ENCODE measurements at places on chromosomes 16 and 17.

- DNase-seq, result no peak
Observed at GRCh38 chr17:79927688-79928501, 88.7 kb upstream of the CBX4 start.

GRCh38 chr16:85523602-85524364, 89.3 kb upstream of the GSE1 start:
- DNase-seq, result no peak

DNA sequence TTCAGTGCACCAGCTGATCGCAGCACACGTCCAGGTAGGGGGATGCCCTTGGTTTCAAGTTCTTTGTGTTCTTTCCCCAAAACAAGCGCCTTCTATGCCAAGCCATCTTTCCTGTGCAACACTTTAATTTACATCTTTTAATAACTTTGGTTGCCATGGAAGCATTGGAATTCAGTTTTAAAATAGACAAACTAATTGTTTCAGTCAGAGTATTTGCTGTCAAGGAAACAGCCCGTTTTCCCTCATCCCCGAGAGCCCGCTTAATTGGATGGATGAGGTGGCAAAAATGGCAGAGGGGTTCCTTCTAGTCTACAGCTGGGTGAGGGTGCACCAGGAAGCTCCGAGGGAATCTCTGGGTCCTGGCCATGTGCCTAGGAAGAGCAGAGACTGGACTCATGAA, 793.7 kb upstream of the EEF2KMT start:
- no peak for DNase-seq

DNA sequence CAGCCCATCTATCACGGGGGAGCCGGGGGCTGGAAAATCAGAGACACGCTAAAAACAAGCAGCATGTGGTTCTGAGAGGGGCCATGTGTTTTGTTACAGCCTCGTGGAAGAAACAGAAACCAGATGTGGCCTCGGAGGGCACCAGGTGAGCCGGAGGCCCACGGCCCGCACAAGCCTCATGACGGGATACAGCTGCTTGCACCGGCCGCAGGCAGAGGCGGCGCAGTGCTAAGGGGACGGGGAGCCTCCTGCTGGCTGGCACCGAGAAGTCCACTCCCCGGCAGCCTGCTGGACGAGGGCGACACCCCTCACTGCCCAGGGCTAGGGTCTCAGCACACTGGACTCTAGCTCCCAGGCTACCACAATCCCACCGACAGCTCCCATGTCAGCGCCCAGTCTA, 19.2 kb downstream of the NDUFAF8 start:
- DNase-seq, result no peak

- DNase-seq, result no peak
Observed at GRCh38 chr17:29112771-29113295, 67.4 kb downstream of the MYO18A start.

- DNase-seq, result no peak
Observed at GRCh38 chr17:80817861-80818260, 173.8 kb upstream of the CHMP6 start.

- DNase-seq, result no peak
Observed at GRCh38 chr17:82767041-82767754, 15.3 kb downstream of the TBCD start.

DNA sequence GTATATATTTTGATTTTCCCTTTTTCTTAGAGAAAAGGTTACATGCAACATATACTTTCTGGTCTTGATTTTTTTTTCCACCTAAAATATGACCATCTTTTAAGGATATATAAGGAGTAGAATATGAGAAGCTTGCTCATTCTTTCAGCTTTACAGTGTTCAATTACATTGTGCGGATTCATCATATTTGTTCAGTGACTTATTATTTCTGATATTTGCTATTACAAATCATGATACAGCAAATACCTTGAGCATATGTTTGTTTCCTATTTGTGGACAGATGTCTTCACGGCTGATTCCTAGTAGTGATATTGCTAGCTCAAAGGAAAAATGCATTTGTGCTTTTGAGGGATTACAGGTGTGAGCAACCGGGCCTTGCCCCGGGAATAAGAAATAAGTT, 18.1 kb downstream of the KATNIP start:
- DNase-seq, result no peak

- no peak for DNase-seq
Observed at GRCh38 chr17:40279402-40279801, 8.3 kb upstream of the CDC6 start.

DNA sequence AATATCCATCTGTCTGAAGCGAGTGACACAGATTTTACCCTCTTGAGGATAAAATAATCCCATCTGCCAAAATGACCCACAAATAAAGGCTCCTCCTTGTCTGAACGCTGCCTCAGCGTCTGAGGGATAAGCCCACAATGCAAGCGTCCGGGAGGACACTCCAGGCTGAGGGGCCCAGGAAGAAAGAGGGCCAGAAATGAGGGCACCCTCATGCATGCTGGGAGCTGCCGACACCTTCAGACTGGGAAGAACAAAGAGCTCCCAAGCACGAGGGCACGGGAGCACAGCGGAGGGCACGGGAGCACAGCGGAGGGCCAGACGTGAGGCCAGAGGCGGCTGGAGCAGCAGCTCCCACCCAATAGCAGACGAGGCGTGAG, 126.9 kb downstream of the ZNF778 start:
- DNase-seq, result no peak

- DNase-seq, result no peak
Observed at GRCh38 chr17:40460968-40461731, 17.9 kb downstream of the IGFBP4 start.

- DNase-seq, result no peak
Observed at GRCh38 chr16:81604960-81605383, 160.4 kb downstream of the CMIP start.

DNA sequence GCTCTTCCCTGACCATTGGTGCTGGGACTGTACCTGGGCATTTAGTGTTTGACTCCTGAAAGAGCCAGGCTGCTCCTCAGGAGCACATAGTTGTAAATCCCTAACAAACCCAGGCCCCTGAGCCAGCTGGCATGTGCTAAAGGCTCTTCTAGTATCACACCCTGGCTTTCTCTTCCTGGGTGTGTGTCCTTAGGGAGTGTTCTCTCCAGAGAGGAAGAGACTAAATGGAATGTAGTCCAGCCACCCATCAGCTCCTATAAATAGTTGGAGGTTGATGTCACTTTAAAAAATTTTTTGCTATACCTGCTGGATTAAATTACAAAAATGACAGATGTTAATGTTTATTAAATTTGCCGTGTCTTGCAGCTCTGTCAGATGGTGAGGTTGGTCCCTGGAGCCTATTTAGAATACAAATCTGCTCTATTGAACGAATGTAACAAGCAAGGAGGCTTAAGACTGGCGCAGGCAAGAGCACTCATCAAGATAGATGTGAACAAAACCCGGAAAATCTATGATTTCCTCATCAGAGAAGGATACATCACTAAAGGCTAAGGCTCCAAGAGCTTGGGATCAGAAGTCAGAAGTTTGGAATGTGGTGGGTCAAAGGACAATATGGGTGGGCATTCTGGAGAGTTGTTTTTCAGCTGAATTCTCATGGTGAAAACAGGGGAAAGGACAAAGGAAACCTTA, 13.1 kb upstream of the DUSP14 start:
- no peak for DNase-seq

GRCh38 chr17:1431631-1432104, 24.4 kb downstream of the CRK start:
- DNase-seq, result no peak

GRCh38 chr17:2724784-2725164, 13.2 kb upstream of the CLUH start:
- no peak for DNase-seq

DNA sequence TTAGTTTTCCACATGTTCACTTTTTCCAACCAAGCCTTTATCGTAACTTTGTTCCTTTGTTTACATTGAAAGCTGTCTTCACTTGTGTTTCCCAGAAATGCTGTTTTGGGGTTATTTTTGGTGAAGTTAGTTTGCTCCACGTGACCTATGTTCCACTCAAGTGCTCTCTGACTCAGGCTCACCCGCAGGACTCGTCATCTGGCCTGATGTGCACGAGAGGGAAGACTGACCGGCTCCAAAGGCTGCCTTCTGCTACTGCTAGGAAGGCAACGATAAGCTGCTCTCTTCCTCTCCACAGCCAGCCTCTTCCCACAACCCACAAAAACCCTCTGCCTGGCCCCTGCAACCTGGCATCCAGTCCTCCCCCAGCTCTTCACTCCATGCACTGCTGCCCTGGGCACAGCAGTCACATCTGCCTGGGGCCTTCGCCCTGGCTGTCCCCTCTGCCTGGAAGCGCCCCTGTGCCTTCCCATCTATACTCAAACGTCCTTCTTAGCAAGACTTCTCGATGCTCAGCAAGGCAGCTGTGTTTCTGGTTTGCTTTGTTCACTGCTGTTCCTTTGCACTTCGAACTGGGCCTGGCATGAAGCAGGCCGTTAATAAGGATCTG, 28.0 kb downstream of the ZCCHC14 start:
- DNase-seq, result no peak

- DNase-seq, result no peak
Observed at GRCh38 chr16:5709889-5710288, 612.3 kb upstream of the EEF2KMT start.

GRCh38 chr17:49734515-49735490, 27.0 kb upstream of the SLC35B1 start:
- no peak for DNase-seq

DNA sequence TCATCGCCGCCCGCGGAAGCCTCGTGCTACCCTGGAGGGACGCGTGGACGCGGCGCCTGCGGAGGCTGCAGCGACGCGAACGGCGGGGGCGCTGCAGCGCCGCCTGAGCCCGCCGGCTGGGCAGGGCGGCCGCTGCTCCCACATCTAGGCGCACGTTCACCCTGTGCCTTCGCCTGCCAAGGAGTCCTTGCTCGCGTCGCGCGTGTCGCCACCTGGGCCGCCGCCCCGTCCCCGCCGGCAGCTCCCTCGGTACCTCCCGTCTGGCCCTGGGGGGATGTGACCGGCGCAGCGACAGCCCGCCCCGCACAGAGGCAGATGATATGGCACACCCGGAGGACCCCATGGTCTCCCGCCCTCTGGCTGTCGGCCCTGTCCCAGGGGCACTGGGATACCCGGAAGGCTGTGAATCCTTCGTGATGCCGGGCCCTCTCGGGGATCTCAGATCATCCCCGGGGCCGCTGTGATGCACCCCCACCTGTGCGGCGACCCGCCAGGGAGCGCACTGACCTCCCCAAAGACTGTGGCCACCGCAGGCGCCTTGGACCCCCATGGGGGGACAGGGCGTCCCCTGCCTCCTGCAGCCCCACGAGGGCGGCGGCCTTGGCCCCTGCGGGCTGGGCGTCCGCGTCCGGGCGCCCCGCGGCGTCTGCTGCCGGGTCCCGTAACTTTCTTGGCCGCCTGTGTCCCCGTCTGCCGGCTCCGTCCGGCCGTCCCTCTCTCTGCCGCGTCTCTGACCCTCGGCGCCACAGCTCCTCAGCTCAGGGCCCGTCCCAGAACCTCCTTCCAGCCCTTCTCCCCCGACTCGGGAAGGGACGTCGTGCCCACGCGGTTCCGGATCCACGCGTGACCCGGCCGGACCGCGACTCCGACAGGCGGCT, 689 bp upstream of the TBC1D24 start:
- DNase-seq, result peak; percentile 40

- DNase-seq, result no peak
Observed at GRCh38 chr16:76503091-76503490, 225.9 kb downstream of the CNTNAP4 start.

DNA sequence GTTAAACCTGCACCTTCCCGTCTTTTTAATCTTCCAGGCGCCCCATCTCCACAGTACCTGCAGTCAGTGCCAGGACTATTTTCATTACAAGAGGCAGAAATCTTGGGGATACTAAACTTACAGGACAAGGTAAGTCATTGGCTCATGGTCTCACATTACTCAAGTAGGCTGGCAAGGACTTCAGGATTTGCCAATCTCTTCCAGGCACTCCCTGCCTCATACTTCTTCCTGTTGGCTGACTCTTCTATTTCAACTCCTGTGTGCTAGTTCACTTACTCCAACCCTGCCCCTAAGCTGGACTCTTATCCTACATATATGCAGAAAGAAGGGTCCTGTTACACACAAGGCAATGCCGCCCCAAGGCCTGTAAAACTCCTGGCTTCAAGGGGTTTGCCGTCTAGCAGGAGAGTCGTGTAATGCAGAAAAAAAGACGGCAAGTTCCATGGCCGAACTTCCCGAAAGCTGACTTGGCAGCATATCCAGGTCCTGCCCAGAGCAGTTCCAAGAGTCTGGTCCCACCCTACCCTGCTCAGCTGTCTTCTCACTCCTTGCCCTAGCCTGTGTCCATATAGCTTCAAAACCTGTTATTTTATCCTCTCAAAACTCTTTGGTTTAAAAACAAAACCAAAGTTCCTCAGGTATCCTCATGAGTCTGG, 14.8 kb downstream of the ERN1 start:
- no peak for DNase-seq

- DNase-seq, result no peak
Observed at GRCh38 chr17:17493986-17494466, 2.2 kb downstream of the RASD1 start.

DNA sequence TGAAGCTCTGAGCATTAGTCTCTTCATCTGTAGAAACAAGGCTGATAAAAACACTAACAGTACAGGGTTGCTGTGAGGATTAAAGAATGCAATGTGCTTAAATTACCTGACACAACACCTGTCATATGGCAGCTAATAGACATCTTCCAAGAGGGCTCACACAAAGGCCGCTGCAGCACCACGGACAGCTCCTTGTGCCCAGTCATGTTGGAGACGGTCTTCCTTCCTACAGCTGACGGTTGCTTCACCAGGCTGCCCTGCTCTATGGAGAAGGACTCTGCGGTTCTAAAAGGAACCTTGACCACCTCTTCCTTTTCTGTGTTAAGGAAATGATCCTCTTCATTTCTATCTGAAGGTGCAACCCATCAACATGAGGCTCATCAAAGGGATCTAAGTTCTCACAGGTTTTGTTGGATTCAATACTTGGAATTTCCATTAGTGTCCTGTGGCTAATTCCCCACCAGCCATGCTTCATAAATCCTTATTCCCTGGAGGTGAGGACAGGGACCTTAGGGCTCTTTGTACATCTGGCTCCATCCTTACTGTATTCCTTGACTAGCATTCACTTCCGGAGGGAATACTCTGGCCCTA, 138.9 kb upstream of the CES5A start:
- DNase-seq, result no peak

GRCh38 chr17:40558300-40558889, 6.9 kb downstream of the CCR7 start:
- no peak for DNase-seq

DNA sequence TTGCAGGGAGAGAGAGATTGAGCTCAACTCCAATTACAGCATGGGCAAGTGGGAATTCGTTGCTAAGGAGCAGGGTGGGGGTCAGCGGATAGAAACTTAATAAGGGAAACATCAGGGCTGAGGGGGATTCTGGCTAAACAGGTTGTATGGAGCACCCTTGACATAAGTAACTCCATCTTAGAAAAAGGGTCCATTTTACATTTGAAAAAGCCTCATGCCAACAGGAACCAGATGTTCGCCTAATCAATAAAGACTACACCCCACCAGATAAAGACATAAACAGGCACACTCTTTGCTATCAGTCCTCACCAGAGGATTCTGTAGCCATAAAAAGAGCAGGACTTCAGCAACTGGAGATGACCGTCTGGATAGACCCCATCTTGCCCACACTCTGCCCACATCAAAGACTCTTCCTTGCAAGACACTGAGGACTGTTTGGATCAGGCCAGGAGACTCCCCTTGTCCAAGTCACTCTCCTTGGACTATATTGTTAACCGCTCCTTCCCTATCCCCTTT, 1.6 kb upstream of the LRRC75A start:
- DNase-seq, result no peak

- DNase-seq, result no peak
Observed at GRCh38 chr16:66551348-66551759, 1.0 kb upstream of the CKLF start.

All from activated T-helper 1 cell treated with anti-CD3 and anti-CD28 coated beads, Interleukin-2, amount 50 U/mL, for 16 hours (primary cell).